Activated CD4-positive, CD25-positive, alpha-beta regulatory T cell treated with anti-CD3 and anti-CD28 coated beads, Interleukin-2, amount 50 U/mL, for 16 hours (primary cell): ENCODE measurements at places on chromosomes 1 and 21.

DNA sequence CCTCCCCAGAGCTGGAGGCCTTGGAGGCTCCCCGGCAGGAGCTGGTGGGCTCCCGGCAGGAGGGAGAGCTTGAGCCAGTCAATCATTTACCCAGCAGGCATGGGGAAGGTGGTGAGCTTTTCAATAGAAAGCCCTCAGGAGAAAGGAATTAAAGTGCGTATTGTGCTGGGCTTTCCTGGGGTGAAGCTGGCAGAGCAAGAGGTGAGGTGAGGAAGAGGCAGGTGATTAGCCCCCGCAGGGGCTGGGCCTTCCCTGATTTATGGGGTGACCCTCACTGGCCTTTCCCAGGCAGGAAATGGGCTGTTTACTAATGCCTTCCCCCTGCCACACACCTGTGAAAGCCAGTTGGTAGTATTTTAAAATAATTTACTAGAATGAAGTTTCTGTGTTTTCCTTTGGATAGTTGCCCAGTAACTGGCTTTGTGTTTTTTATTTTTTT lies 25.8 kb downstream of the CLDN14 start:
- no peak for DNase-seq

DNA sequence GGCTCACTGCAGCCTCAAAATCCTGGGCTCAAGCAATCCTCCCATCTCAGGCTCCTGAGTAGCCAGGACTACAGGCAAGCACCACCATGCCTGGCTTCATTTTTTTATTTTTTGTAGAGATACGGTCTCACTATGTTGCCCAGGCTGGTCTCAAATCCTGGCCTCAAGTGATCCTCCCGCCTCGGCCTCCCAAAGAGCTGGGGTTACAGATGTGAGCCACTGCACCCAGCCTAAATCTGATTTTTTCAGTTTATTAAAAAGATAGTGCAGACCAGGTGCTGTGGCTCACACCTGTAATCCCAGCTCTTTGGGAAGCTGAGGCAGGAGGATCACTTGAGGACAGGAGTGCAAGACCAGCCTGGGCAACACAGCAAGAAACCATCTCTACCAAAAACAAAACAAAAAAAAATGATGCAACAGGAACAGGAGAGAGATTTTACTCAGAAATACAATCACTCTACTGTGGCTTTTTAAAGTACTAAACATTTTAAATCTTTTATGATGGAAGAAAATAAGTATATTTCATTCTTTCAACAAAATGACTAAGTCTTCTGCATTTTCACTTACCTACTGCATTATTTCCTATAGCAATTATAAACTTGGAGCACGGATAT lies 1.9 kb downstream of the PSMG1 start:
- DNase-seq = no peak

GRCh38 chr1:80659161-80659560 lies 1141.6 kb upstream of the ADGRL2 start:
- DNase-seq = no peak

GRCh38 chr1:41980827-41981653 lies 62.3 kb upstream of the HIVEP3 start:
- no peak for DNase-seq

- DNase-seq = no peak
Measured at GRCh38 chr1:177796561-177796960, 173.3 kb downstream of the SEC16B start.

GRCh38 chr1:164688791-164689190 lies 129.8 kb downstream of the PBX1 start:
- no peak for DNase-seq

- no peak for DNase-seq
Measured at GRCh38 chr1:204837440-204838084, 33.1 kb upstream of the NFASC start.

DNA sequence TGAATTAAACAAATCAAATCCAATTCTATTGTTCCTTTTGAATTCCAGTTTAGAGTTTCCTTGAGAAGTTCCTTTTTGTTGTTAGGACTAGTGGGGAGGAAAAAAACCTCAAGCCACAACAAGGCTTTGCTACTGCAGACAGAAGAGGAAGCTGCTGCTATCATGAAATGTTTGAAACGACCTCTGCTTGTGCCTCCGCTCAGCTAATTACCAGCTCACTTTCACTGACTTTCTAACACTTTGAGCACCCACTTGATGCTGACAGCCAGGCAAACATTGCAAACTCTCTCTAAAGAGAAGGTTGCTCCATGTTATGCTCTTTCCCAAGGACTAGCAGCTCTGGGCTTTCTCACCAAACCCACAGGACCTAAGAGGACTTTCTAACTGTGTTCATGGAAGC lies 203.9 kb upstream of the PROX1 start:
- no peak for DNase-seq

DNA sequence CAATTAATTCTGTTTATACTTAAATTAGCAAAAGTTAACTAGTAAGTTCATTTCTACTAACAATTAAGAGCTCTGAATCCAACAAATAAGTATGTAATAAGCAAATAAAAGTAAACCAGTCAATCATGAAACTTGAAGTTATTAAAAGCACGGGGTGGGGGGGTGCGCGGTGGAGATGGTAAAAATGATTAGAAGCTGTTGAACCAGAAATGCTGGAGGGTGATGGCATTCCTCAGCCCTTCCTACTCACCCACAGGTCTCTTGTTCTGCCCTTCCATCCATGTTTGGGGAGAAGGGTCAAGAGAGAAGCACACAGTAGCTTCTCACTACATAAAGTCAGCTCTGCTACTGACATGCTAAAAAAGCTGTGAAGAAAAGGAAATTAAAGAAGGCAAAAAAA lies 63.5 kb downstream of the AKT3 start:
- no peak for DNase-seq

DNA sequence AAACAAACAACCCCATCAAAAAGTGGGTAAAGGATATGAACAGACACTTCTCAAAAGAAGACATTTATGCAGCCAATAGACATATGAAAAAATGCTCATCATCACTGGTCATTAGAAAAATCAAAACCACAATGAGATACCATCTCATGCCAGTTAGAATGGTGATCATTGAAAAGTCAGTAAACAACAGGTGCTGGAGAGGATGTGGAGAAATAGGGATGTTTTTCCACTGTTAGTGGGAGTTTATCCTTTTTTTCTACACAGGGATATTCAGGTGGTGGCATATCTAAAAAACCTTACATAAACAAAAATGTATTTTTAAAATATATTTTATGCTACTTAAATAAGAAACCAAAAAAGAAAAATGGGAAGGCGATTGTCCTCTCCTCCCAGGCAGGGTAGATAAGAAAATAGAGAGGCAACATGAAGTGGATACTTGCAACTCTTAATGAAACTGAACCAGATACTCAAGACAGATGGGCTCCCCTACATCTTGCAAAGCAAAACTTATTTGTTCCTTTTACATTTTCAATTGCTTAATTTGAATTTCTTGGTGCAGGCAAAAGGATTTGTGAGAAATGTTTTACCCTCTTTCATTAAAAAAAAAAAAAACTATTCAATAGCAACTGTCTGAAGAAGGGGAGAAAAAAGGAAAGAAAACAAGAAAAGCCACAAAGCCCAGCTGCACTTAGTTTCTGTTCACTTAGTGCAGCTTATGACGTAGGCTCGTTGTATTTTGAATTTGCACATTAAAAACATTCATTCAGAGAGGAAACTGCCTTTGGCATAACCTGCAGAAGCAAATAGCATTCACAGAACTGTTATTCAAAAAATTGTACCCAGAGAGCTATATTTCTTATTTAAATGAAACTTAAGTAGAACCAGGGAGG lies 36.9 kb upstream of the RGS1 start:
- DNase-seq = no peak

DNA sequence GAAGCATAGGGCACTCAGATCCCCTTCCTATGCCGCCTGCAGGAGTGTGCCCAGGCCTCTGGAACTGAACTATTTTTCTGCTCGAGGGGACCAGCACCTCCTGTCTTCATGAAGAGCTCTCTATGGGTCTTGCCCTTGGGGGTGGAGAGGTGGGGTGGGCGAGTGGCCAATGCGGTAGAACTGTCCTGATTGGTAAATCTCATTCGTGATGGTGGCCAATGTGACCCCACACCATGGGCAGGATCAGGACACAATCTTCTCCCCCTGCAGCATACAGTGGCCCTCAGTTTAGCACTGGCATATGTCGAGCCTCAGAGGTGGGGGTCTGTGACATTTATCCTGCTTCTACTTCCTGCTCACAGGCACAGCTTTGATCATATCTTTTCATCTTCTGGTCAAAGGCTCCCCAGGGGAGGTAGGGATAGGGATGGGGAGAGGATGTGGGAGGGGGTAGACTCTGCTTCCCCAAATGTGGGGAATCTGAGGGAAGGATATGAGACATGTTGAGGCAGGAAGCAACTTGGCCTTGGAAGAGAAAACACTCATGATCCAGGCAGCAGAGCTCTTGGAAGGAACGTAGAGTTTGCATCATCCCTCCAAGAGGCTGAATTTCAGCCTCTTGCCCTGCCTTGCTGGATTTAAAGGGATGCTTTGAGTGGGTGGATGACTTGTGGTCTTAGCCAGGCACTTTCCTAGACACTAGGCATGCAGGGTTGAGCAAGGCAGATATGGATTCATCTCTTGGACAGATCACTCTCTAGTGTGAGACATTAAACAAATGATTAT lies 81.8 kb downstream of the LAMC2 start:
- no peak for DNase-seq

DNA sequence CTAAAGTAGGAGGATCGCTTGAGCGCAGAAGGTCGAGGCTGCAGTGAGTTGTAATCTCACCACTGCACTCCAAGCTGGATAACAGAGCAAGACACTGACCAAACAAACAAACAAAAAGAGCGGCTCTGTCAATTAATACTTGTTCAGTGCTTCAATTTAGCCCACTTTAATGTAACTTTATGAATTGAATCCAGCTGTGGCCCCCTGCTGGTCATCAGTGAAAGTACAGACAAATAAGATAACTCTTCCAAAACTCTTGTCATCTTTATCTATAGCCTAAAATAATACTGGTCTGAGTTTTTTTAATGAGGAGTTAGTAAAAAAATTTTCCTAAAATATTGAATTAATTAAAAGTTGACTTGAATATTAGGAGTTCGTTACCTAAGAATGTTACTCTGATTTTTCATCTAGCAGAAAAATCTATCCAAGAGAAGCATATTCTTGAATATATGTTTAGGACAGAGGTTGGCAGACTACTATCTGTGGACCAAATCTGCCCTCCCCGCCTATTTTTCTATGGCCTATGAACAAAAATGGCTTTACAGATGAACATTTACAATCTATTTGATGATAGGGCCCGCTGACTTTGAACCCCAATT lies 26.1 kb downstream of the ATP5PF start:
- DNase-seq = peak; percentile 34

DNA sequence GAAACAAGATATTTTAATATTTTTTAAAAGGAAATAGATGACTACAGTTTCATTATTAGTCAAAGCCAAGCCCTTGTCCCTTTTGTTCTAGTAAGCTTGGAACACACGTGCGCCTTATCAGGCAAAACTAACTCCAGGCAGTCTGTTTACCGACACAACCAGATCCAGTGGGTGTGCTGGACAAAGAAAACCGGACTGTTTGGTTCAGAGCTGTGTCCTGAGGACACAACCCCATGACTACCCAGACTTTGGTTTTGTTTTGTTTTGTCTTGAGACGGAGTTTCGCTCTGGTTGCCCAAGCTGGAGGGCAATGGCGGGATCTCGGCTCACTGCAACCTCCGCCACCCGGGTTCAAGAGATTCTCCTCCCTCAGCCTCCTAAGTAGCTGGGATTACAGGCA lies 13.9 kb upstream of the RHOU start:
- no peak for DNase-seq

- DNase-seq = no peak
Measured at GRCh38 chr1:38872401-38873026, 634 bp downstream of the MYCBP start.

GRCh38 chr1:205943245-205943644 lies at the start of gene SLC26A9:
Gene SLC26A9 (minus strand): TSS chr1:205943456. CDS start chr1:205935820, 7,636 bp downstream.
- no peak for DNase-seq

DNA sequence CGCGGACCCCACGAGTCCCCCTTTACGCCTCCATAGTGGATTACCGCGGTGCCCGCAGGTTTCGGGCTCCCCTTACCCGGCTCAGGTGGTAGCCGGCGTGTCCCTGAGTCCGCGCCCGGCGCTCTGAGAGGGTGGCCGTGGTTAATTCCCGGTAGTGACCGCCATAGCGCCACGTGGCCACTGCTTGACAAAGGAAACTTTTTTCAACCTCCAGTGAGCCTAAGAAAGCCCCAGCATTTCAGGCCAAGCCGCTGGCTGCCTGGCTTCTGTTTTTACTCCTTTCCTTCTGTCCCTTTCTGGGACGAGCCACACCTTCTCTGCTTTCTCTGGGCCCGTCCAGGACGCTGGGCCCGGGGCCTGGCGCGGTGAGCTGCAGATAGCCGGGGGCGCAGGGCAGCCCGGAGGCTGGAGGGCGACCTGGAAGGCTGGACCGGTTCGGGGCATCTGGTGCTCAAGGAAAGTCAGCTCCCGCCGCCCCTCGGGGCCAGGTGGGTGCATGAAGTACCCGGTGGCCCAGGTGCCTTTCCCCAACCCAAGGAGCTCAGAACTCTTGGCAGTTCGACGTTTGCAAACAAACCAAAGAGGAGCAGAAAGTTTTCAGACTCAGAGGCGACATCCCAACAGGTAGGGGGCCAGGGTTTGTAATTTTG lies 540 bp upstream of the C1orf198 start:
- DNase-seq = no peak

DNA sequence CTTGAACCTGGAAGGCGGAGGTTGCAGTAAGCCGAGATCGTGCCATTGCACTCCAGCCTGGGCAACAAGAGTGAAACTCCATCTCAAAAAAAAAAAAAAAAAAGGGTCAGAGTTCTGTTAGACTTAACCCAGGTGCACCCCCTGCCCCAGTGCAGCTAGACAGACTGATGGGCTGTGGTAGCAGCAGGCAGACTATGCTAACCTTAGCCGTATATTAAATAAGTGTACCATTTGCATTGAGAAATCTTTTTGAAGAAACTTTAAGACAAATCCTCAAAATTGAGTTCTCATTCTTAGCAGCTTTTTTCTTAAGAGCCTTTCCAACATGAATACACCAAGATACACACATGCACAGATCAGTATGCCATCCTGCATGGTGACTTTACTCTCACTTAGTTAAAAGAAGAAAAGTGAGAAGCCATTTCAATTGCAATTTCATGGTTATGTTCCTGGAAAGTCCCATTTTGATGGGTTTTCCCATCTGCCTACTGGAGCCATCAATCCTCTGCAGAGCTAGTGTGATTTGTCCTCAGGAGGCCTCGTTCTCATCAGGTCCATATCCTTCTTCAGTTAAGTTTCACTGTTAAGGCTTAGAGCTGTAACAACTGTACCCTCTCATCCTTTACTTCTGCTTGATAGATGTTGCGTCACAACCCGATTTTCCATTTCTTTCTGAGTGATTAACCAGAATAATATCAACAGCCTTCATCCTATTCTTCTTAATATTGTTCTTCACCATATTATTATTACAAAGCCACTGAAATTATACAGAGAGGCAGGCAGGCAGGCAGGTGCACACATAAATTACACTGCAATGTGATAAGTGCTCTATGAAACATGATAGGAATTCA lies 7.3 kb downstream of the FCRLB start:
- DNase-seq = no peak

DNA sequence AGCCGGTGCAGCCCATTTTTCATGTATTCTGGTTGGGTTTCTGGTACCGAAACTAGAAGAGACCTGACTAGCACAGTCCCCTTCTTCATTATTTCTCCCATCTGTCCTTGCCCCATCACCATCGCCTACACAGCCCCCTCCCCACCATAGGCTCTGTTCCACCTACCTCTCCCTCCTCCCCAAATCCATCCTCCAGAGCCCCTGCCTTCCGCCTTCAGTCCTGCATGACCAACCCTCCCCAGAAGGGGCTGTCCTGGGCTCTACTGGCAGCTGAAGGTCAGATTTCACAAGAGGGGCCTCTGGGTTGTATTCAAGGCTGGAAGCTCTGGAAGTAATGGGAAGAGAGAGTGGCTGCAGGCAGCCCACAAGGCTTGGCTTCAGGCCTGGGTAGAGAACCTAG lies 55.2 kb downstream of the SDC3 start:
- DNase-seq = no peak
